ENCODE measurements at places on chromosomes 4 and X.

DNA sequence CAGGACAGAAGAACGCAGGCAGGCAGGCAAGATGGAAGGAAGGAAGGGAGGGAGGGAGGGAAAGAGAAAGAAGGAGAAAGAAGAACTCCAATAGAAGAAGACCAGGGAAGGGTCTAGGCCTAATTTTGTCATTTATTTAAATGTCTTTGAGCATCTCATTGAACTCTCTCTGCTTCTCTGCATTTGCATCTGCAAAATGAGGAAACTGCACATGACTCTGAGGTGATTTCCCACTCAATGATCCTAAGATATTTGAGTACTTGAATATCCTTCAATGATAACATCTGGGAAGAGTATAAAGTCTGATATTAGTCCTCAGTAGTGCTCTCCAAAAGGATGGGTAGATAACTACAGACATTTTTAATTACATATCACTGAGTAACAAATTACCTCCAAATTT is 33.1 kb upstream of the RBPJ start:
- DNase-seq: no peak

DNA sequence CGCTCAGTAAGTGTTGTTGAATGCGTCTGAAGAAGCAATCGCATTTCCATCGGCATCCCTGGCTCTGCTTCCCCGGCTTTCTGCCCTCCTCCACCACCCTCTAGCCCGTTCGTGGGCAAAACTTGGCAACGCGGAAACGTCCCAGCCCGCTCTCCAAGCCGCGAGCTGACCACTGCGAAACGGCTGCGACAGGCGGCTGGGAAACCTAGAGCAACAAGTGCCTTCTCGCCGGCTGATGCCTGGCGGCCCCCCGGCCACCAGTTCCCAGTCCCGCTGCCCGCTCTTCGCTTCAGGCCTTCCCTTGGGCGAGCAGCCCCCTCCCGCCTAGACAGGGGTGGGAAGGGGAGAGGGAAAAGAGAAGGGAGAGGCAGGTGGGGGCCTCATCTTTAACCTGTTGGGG is 837 bp downstream of the CITED1 start:
- no peak for DNase-seq

GRCh38 chr4:121182296-121182695 is 18.2 kb upstream of the TNIP3 start:
- DNase-seq: peak; percentile 60

DNA sequence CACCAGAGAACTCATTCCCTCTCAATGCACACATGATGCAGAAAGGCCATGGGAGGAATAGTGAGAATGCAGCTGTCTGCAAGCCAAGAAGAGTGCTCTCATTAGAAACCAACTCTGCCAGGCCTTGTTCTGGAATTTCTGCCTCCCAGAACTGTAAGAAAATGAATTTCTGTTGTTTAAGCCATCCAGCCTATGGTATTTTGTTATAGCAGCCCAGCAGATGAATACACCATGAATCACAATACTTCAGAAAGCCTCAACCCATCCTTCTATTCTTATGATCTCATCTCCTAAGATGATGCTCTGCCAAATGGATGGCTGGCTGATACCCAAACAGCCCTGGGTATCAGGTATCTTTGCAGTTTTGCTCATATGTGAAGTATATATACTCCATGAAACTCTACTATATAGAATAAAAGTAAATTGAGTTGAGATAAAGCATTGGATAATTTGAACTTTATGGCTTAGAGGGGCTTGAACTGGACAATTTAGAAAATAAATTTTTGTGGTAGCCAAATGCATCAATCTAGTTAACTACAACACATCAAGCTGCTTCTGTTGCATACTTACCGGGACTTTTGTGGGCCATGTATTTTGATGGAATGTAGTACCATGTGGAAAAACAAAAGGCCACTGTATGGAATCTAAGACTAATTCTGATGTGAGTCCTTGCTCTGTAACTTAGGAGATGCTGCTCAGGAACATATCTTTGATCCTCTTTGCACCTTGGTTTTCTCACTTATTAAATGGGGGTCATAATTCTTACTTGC is 245.9 kb downstream of the HS3ST1 start:
- no peak for DNase-seq

DNA sequence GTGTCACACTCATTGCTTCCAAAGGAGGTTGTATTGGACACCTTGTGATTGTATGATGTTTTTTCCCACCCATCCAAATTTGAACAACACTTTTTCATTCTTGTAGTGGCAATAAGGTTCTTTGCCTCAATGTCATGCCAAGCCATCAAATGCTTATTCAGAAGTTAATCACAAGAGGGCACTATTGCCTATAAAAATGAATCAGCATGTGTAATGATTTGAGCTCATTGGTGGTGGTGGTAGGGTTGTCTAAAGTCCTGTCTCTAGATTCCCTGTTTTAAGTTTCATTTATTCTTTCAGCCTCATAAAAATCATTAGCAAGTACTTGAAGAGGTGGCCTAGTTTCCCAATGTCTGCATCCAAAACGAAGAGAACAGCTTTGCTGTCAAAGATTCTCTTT is 37.0 kb downstream of the IRS4 start:
- no peak for DNase-seq

- no peak for DNase-seq
These were observed 55.3 kb downstream of the CCDC158 start for GRCh38 chr4:76365636-76366035.

DNA sequence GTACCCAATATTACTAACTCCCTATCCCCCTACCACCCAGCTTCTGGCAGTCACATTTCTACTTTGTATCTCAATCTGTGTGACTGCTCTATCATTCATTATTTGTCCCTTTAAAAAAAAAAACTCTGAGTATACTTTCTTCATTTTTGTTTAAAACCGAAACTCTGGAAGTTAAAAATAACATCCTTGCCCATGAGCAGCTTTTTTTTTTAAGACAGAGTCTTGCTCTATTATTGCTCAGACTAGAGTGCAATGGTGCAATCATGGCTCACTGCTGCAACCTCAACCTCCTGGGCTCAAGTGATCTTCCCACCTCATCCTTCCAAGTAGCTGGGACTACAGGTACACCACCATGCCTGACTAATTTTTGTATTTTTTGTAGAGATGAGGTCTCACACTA is 15.8 kb downstream of the UBE2K start:
- DNase-seq: no peak

- DNase-seq: no peak
These were observed 24.2 kb upstream of the EXOC1L start for GRCh38 chr4:55795341-55795740.

- DNase-seq: no peak
These were observed 317.7 kb downstream of the NR3C2 start for GRCh38 chr4:148124512-148124911.

DNA sequence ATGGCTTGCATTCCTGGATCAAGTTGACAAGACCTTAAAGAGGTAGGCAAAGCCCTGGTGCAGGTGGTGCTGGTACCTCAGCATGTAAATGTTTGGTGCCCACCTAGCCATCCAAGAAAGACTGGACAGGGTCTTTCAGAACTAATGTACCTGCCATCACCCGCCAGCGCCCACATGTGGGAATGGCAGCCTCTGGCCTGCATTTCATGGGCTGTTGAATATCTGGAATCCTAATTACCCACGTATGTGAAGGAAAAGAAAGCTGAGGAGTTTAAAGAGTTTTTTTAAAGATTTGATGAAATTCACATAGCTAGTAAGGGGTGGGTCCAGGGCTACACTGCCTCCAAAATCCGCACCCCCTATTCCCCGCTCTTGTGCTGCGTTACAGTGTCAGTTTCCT is 8.6 kb upstream of the CCDC149 start:
- DNase-seq: no peak

- DNase-seq: peak; percentile 5
These were observed 1.8 kb downstream of the SH3BP2 start for GRCh38 chr4:2794486-2795299.

- no peak for DNase-seq
These were observed 73.3 kb upstream of the NALF2 start for GRCh38 chrX:69430785-69431184.

DNA sequence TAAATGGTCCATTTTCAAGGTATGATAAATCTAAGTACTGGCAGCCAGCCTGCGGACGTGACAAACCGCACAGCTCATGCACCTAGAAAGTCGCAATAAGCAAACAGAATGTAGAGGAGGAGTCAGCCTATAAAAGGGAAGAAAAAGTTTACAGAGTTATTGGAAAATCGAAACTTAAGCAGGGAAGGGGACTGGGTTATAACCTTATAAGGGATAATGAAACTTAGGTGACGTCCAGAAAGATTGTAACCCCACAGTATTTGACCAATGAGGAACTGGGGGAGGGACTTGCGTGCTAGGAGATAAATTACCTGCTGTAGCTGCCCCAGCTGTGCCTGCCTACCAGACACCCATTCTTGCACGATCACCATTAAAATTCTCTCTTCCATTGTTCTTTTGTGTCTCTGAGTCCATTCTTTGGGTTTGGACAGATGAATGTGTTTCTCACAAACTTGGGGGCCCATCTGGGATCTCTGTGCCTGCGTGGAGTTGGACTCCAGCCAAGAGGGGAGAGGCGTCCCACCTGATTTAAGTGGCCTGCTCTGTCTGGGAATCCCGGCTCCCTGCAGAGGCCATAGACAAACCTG is 61.0 kb downstream of the ZCCHC12 start:
- no peak for DNase-seq

- peak; percentile 67 for DNase-seq
These were observed 64.6 kb upstream of the ENPP6 start for GRCh38 chr4:184282251-184282713.

DNA sequence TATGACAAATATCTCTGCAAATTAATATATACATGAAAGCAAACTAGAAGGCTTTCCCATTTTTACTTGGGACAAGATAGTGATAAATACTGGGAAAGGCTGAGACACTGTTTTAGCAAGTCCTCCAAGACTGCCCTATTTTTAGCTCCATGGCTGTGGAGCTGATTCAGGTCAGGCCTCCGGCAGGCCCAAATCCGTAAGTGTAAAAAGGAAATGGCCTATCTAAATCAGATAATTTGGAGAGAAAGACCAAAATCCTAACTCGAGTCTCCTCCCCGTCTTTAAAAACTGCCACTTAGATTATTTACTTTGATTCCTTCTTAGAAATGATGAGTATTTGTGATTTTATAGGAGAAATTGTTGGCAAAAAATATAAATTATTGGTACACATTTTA is 2.9 kb downstream of the OTUD4 start:
- DNase-seq: no peak

GRCh38 chr4:87108142-87108546 is 112.3 kb downstream of the KLHL8 start:
- no peak for DNase-seq

GRCh38 chr4:113971706-113972360 is 7.6 kb downstream of the ARSJ start:
- DNase-seq: no peak

- DNase-seq: no peak
These were observed 43.2 kb downstream of the ANOS1 start for GRCh38 chrX:8688776-8689175.

GRCh38 chrX:123753656-123754350 is 21.0 kb upstream of the THOC2 start:
- no peak for DNase-seq

- DNase-seq: no peak
These were observed 951.5 kb upstream of the SLIT2 start for GRCh38 chr4:19300213-19300612.

- no peak for DNase-seq
These were observed 5.4 kb downstream of the DAPP1 start for GRCh38 chr4:99821918-99822503.

GRCh38 chr4:7244751-7245320 is 52.5 kb downstream of the SORCS2 start:
- DNase-seq: no peak

- no peak for DNase-seq
These were observed 35.2 kb upstream of the LNX1 start for GRCh38 chr4:53626491-53626890.

DNA sequence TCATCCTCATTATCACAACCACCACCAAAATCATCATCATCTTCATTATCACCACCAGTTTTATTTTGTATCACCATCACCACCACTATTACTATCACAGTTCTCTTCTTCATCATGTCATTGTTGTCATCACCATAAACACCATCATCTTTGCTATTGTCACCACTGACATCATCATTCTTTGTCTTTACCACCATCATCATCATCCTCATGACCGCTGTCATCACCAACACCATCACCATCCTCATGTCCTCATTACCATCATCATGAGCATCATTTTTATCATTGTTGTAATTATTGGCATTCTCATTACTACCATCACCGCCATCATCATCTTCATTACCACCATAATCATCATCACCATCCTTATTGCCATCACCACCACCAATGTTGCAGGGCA is 31.4 kb downstream of the EVC start:
- DNase-seq: no peak

DNA sequence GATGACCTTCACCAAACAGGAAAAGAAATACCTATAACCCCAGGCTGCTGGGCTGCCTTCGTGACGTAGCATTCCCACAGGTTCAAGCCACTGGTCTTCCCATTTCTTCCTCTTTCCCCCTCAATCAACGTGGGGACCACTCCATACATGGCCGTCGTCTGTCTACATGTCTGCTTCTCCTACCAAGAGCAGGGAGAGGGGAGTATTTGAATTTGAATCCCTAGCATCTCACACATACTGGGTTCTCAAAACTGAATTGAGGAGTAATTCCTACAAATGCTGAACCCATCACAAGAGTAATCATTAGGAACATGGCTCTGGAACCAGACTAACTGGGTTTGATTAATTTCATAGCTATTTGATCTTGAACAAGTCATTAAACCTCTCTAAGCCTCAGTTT is 17.3 kb downstream of the GPC3 start:
- no peak for DNase-seq

DNA sequence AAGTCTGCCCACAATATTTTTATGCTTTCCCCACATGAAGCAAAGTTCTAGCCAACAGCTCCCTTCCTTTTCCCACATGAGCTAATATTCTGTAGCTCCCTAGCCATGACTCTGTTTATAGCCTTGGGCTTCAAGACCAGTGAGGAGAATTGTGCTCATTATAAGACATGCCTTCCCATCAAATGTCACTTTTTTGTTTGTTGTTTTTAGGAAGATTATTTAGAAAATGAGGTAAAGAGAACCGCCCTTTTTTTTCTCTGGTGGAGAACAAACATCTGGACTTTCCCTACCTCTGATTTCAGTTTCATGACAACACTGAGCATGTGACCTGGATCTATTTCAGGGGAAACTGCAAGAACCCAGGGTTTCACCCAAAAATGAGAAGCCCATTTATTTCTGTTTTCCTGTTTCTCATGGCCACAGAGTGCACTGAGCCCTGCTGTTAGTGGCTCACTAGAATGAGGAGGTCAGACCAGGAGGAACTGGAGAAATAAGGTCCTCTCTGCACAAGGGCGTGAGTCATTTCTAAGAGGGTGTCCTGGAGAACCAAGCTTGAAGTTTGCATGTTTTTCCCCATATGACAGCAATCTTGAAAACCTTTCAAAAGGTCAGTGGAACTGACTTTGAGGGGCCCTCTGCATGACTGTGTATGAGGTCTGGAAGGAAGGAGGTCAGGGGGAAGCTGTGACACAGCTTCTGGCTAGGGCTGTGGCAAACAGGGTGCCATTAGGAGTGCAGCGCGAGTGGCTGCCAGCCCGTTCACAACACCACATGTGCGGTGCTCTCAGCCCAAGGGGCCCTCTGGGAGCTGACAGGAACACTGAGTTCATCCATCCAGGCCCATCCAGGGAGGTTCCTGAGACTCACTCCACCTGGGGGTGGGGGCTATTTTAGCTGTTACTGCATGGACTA is 55.2 kb downstream of the CHST7 start:
- no peak for DNase-seq
